BE2C (cell line): ENCODE measurements at places on chromosomes 7 and 10.

GRCh38 chr10:2881720-2882620, 185.4 kb upstream of the PFKP start:
- no peak for DNase-seq

DNA sequence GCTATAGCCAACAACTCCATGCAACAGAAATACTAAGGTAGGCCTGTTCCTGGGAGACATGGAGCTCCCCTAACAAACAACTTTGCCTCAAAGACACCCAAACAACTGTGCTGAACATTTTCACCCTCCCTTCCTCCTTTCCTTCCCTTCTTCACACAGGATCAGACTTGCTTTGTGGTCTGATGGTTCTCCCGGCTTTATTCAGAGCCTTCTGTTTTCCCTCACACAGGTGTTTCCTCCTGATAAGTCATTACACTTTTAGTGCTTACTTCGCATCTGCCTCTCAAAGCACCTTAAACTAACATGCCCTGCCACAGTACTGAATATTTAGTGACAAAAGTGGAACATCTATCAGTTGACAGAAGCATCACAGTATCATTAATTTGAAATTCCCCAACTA, 56.3 kb upstream of the YAE1 start:
- DNase-seq, result no peak

DNA sequence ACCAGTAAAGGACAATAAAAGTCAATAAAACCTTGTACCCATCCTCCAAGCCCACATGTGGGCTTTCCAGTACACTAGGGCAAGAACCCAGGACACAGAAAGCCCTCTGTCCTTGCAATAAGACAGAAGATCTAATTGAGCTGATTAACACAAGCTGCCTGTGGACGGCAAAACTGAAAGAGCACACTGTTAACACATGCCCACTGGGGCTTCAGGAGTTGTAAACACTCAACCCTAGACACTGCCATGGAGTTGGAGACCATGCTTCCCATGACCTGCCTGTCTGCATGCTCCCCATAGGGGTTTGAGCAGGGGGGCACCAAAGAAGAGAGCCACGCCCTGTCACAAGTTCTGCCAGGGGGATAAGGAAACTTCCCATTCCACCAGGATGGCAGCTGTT, 22.6 kb upstream of the WIPF3 start:
- DNase-seq, result no peak

DNA sequence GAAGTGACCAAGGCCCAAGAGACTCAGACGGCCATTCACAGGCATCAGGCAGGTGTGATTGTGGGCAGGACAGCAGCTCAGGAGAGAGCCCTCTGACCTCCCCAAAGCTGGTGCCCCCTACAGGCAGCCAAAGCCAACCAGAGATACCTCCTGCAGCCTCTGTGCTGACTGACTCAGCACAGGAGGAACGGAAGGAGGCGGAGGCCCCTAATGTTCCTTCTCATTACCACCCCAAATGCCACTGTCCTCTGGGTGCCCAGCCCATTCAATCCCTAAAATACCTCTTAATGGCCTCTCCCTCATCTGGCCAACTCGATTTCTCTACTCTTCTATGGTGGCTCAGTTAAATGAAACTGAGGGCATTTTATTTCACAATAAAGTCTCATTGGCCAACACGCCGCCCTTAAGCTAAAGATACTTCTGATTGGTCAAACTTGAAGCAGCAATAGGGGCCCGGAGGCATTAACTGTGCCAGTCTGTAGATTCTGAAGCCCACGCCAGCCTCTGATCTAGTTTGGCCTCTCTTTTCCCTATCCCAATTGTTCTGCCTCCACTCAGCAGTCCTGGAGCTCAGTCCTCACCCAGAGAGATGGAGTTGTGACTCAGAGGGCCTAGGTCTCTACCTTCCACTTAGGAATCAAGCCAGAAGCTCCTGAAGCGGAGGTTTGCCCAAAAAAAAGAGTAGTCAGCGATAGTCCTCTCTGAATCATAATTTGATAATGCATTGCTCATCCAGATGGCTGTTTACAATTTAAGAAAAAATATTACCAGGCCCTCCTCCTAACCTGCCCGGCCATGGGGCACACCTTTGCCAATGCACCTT, 1.2 kb downstream of the CYREN start:
- peak; percentile 59 for DNase-seq

- DNase-seq, result no peak
Measured at GRCh38 chr10:8588135-8588534, 533.6 kb downstream of the GATA3 start.
